Substantia nigra (tissue), 51 donors: ENCODE measurements at places on chromosomes 11 and 22.

DNA sequence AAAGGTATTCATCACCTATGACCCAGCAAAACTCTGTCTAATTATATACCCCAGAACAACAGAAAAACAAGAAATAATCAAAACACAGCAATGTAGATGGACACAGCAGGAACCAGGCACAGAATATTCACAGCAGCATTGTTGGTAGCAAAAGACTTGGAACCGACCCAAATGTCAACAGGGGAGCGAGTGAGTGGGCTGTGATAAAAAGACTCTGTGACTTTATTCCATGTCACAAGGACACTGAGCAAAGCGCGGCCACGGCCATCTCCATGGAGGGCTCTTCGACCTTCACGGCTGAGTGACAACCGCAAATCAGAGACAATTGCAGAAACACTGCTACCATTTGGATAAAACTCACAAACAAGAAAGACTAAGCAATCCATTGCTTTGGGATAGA is 1373.1 kb downstream of the TBC1D22A start:
- DNase-seq: no peak

GRCh38 chr11:117230286-117230961 is 1.4 kb downstream of the PCSK7 start:
- DNase-seq: no peak

DNA sequence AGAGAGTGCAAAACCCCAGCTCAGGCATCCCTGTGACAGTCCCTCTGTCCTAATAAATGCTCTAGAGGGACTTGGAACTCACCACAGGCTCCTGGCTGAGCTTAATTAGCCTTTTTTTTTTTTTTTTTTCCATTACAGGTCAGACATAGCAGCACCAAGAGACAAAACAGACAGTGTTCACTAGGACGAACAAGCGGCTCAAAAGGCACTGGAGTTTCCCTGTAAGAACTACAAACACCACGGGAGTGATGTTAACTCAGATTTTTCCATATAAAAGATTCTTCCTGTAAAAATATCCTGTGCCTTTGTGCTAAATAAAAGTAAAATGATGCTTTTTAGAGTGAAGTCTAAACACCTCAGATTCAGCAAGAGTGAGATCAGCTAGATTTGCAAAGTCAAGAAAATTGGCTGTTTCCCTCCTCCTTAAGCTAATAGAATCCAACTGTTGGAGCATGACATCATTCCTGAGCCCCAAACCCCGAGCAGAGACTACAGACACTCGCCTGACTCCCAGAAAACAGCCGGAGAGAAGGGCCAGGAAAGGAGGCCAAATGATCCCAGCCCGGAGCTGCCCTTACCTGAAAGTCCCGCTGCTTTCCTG is 101.0 kb upstream of the AKIP1 start:
- DNase-seq: no peak

- no peak for DNase-seq
Observed at GRCh38 chr11:24759742-24760141, 262.9 kb downstream of the LUZP2 start.

DNA sequence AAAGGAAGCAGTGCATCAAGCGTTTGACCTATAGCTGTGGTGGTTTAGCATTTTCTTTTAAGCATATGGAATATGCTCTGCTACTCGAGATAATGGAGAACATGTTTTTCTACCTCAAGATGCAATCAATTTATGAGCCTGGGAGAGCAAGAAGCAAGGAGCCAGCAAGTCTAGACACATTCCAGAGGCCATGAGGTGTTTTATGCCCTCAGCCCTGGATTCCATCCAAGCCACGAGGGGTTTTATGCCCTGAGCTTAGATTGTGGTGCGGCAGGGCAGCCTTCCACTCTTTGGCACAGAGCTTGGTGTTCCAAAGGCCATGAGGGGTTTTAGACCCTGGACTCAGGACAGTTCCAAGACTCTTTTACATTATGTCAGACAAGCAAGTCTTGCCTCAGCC is 11.7 kb upstream of the DNAJB13 start:
- DNase-seq: no peak
